Right lung (tissue), 10 donors: ENCODE measurements at places on chromosomes 3 and 15.
A peak's percentile ranks its signal among the peaks of the same experiment; 100 is the strongest.

DNA sequence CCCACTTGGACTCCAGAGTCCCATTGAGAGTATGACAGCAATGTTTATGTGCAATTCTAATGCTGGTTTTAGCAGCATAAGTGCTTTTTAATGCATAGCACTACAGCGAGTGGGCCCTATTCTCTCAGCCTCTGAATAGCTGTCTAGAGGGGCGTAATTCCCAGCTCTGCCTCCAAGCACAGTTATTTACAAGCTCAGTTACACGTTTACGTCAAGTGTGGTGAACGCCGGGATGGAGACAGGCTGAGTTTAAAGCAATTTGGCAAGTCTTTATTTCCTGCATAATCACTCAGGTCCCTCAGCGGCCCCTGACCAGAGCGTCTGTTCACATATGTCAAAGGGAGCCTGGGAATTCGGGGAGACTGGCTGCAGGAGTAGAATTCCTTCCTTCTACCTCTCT is 43.9 kb downstream of the SOX14 start:
- no peak for DNase-seq

- DNase-seq, result peak; percentile 51
These were observed 46.4 kb downstream of the DNASE1L3 start for GRCh38 chr3:58164199-58164879.

- no peak for DNase-seq
These were observed 80.3 kb downstream of the CPN2 start for GRCh38 chr3:194270627-194271459.

GRCh38 chr3:75248974-75249373 is 415.2 kb upstream of the FRG2C start:
- no peak for DNase-seq

DNA sequence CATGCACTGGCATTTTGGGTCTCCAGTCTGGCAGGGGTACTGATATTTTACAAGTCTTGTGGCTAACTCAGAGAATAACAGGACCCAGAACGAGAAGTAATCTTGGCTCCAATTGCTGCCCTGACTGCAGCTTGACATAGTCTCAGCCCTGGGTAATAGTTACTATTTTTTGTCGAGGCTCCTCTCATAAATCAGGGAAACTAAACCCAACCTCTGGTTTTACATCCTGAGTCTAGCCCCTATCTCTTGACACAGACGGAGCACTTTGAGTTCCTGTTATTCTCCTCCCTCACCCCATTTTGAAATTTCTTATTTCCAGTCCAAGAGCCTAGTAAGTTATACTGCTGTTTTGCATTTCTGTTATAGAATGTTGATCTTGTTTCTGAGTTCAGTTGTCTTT is 276.1 kb upstream of the GOLIM4 start:
- DNase-seq, result no peak

DNA sequence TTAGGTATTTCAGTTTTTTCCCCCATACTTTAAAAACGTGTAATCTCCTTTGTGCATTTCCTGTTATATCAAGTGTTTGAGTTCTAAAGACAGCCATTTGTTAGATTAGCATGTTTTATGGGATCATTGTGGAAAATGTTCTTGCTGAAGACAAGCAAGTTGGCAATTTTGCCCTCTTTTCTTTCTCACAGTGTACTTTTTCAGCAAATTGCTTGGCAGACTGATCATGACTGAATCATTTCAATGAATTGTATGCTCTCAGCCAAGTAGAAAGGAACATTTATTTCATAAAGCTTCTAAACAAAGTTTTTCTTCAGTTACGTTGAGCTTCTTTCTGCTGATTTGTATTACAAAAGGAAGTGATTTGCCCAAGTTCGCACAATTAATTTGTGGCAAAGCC is 51.6 kb downstream of the ATG7 start:
- peak; percentile 23 for DNase-seq

DNA sequence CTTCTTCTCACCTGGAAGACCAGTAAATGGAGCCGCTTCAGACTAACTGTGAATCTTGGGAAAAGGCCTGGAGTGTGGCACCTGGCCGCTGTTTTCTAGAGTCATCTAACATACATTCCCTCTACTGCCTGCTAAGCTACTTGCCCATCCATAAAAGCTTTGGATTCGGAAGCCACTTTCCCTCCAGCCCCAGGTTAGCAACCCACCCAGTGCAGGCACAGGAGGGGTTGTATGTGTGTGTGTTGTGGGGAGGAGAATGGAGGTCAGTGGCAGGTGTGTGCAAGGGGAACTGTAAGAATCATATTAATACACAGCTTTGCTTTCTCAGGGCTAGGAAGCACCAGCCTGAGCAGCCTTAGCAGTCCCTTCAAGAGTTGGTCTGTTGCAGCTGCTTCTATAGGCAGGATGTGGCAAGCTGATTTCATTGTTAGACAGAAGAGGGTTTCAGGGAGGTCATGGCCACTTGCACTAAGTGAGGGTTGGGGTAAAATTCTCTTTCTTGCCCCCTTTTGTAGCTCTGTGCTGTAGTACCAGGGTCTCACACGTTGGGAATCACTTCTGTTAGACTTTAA is 8.9 kb downstream of the NSUN3 start:
- DNase-seq, result no peak

GRCh38 chr15:63978511-63979261 is 67.6 kb downstream of the DAPK2 start:
- no peak for DNase-seq

DNA sequence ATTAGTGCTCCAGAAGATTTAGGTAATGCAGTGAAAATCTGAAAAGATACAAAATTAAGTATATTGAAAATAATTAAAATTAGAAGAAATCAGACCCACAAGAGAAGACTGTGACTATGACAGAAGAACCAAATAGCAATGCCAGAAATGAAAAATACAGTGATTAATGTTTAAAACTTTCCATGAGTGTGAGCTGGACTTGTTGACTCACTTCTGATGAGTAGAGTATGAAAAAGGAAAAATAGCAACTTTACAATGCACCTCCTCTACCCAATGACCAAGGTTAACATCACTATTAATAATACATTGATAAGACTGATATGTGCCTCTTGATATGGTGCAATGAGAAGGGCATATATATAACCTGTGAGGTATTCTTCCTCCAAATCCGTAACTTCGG is 39.3 kb upstream of the SLC22A13 start:
- no peak for DNase-seq

- DNase-seq, result no peak
These were observed 581 bp downstream of the IP6K1 start for GRCh38 chr3:49785565-49786356.
